ENCODE measurements at places on chromosomes 11 and 22.

GRCh38 chr11:119895981-119896380 is 167.0 kb upstream of the NECTIN1 start:
- DNase-seq, result no peak

DNA sequence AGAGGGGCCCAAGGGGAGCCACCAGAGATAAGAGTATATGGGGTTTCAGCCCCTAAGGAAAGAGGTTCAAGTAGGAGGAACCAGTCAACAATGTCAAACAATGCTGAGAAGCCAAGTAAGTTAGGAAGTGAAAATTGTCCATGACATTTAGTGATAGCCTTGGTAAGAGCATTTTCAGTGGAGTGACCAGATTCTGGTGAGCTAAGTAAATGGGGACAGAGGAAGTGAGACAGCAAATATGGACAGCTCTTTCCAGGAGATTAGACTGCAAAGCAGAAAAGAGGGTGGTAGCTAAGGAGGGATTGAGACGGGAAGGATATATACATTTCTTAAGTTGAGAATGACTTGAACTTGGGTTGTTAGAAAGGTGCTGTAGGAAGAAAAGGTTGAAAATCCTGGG is 22.9 kb downstream of the POLD3 start:
- DNase-seq, result no peak

DNA sequence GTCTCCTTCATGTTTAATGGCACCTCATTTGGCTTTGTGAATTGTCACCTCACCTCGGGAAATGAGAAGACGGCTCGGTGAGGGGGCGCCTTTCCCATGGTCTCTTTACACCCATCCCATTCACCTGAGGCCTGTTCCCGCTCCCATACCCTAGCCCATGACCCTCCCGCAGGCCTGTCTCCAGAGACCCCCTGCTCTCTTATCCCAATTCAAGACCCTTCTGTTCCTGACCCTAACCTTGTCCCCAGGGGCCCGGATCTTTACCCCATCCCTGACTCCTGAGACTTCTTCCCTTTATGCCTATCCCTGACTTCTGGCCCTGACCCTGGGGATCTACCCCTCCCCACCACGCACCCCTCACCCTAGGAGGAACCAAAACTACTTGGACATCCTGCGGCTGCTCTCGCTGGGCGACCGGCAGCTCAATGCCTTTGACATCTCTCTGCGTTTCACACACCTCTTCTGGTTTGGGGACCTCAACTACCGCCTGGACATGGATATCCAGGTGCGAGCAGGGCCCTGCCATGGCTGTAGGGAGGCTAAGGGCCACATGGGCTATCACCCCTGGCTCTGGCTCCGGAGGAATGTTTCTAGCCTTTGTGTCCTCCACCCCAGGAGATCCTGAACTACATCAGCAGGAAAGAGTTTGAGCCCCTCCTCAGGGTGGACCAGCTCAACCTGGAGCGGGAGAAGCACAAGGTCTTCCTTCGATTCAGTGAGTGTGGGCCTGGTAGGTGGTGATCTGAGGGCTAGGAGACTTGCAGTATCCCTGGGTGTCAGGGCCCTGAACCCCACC is 7.9 kb downstream of the INPPL1 start:
- no peak for DNase-seq

GRCh38 chr11:121033635-121034034 is 9.7 kb downstream of the TBCEL start:
- DNase-seq, result no peak

GRCh38 chr11:46529095-46529905 is 64.5 kb downstream of the AMBRA1 start:
- DNase-seq, result peak; percentile 7

DNA sequence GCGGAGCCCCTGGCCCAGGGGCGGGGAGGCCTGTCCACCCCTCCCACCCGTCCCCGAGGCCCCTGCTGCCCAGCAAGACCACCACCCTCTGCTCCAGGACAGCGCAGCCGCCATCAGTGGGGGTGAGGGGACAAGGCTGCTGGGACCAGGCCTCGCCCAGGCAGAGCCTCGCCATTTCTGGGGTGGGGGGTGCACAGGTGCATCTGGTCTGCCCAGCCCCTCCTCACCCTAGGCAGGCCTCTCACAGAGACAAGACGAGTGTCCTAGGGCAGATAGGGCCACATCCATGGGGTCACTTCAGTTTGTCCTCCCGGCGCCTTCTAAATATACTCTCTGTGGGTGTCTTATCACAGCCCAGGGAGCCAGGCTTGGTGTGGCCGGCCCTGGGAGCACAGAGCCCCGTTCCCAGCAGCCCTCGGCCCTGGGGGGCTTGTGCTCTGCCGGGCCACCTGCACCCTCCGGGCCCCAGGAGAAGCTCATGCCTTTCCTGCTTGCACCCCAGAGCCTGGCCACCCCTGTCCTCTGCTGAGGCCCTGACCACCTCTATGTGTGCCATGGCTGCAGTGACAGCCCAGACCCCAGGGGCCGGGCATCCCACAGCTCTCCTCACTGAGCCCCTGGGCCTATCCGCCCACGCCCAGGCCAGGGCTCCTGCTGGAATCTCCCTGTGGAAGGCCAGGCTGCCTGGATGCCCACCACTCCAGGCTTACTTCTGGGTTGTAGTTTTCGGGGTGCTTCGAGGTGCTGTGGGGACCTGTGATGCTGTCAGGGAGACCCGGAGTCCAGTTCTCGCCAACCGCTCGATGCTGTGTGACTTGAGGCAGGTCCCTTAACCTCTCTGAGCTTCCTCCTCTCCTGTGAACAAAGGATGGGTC is 70.8 kb downstream of the KCNQ1 start:
- no peak for DNase-seq

- DNase-seq, result no peak
These were observed 18.5 kb downstream of the GAB2 start for GRCh38 chr11:78399136-78399535.

GRCh38 chr11:132942611-132943356 is 589.5 kb downstream of the OPCML start:
- DNase-seq, result no peak

DNA sequence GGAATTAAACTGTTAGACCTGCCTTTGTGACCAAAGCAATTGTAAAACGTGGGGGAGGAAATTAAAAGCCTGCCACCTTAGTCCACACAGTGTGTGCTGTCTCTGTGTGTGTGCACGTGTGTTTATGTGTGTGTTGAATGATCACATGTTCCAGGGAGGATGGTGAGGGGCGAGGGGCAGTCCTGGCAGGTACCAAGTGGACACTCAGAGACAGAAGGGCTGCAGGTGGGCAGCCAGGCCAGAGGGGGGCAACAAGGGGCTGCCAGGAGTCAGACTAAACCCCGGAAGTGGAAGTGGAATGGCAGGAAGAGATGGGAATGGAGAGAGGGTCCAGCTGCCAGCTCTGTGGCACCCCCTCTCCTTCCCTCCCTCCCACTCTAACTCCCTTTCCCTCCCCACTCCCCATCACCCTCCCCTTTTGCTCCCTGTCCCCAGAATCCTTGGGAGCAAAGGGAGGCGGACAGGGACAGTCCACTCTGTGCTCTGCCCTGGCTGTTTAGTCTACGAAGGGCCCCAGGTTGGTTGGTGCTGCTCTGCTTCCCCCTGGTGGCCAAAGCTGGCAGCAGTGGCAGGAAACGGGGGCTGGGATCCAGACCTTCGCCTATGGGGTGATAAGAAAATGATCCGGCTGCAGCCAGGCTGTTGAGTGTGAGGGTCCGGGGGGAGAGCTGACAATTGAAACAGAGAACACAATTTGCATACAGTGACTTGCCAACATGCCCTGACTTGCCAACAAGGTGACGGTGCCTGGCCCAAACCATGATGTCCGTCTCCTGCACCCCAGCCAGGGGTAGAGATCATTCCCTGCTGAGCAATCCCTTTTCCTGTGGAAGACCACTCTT is 24.4 kb downstream of the P2RY2 start:
- DNase-seq, result no peak

DNA sequence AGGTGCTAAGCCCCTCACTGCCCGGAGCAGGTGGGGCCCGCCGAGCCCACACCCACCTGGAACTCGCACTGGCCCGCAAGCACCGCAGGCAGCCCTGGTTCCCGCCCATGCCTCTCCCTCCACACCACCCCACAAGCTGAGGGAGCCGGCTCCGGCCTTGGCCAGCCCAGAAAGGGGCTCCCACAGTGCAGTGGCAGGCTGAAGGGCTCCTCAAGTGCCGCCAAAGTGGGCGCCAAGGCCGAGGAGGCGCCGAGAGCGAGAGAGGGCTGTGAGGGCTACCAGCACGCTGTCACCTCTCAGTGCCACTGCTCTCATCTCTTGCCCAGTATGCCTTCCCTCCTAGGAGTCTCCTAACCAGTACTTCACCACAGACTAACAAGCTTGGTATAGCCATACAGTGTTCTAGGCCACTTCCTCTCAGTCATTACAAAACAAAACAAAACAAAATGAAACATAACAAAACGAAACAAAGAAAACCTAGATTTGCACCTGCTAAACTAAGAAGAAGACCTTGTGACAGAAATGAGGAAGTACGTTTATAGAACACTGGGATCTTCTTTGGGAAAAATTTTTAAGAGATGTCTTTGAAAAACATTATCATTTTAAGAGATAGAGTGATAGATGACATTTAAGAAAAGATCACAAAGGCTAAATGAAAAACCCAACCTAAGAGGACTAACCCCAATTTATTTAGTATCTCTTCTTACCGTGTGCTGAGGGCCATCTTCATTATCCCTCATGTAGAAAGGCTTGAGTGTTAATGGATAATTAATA is 47.7 kb upstream of the GAB2 start:
- no peak for DNase-seq

GRCh38 chr11:99494065-99494464 is 473.3 kb downstream of the CNTN5 start:
- no peak for DNase-seq

- DNase-seq, result no peak
These were observed 114.8 kb upstream of the NAV2 start for GRCh38 chr11:19597876-19598275.

DNA sequence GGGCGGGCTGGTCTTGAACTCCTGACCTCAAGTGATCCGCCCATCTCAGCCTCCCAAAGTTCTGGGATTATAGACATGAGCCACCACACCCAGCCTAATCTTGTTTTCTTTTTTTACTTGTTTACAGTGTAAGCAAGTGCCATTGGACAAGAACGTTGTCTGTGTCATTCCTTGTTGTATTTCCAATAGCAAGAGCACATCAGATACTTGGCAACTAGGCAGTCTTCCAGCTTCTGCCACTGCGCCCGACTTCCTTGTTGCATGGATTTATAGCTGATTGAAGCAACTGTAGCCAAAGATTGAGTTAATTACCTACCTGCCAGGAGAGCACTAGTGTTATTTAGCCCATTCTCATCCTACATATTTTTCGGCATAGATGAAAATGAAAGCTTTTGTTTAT is 3.1 kb upstream of the SGSM3 start:
- DNase-seq, result no peak

GRCh38 chr11:17408641-17409040 is 20.2 kb upstream of the KCNJ11 start:
- DNase-seq, result no peak

DNA sequence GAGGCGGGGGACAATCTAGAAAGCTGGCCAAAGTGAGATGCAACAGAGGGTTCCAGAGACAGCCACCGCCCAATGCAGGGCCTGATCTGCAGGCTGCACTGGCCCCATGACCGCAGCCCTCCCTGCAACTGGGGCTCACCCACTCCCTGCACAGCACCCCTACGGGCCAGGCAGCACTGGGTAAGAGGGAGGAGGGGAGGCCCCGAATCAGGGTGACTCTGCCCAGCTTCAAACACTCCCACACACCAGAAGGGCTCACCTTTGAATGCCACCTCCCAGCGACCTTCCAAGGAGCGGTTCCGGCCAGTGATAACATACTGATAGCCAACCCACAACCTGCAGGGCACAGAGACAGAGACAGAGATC is 59.3 kb downstream of the DGCR2 start:
- no peak for DNase-seq

GRCh38 chr11:74953451-74953850 is 4.4 kb downstream of the SPCS2 start:
- DNase-seq, result no peak
